Activated CD4-positive, alpha-beta T cell treated with anti-CD3 and anti-CD28 coated beads, Interleukin-2, amount 50 U/mL, for 48 hours (primary cell): ENCODE measurements at places on chromosomes 7 and 10.

GRCh38 chr7:42075418-42075817 lies 161.6 kb downstream of the GLI3 start:
- DNase-seq: no peak

GRCh38 chr10:103514244-103514643 lies 20.7 kb downstream of the NEURL1 start:
- DNase-seq: no peak

- no peak for DNase-seq
These were observed 21.1 kb downstream of the UNCX start for GRCh38 chr7:1253681-1254181.

DNA sequence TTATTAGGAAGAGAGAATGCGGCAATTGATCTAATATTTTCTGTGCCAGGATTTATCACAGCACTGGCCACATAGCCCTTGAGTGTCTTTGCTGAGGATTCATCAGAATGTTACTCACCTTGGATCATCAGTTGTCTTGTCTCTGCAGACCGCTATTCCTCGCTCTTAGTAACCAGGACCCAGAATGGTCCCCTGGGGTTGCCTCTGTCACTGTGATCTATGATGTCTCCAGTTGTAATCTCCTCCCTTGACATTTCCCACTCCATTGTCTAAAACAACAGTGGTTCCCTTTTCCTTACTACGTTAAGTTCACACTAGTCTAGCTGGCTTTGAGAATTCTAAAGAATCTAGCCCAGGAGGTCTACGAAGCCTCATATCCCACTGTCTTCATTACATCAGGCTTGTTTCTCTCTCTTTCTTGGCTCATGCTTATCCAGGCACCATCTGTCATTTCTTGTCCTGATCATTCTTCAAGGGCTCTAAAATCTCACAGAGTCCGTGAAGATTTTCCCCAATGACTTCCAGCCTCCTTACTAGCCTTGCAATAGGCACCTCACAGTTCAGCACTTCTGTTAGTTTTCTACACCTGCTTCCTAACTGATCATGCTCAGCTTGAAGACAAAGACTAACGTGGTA lies 125.8 kb downstream of the CUBN start:
- no peak for DNase-seq

- DNase-seq: peak; percentile 6
These were observed 1.3 kb downstream of the UBE2H start for GRCh38 chr7:129951226-129952085.

DNA sequence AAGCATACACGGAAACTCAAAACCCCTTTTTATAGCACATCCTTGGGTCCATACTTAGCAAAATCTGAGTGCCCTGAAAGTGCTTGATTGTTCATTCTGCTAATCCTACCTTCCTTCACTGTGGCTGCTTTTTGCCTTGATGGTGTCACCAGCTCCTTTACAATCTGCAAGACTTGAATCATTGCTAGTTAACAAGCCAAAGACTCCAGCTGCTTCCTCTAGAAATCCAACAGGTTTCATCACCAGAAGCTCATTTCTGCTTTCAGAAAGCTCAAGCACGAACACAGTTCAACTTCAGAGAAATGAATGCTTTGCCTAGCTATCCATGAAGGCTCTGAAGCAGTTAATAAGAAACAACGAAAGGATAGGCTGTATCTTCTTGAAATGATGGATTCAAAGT lies 38.0 kb downstream of the USP6NL start:
- no peak for DNase-seq

- DNase-seq: no peak
These were observed 59.2 kb downstream of the EMX2 start for GRCh38 chr10:117601716-117602115.

DNA sequence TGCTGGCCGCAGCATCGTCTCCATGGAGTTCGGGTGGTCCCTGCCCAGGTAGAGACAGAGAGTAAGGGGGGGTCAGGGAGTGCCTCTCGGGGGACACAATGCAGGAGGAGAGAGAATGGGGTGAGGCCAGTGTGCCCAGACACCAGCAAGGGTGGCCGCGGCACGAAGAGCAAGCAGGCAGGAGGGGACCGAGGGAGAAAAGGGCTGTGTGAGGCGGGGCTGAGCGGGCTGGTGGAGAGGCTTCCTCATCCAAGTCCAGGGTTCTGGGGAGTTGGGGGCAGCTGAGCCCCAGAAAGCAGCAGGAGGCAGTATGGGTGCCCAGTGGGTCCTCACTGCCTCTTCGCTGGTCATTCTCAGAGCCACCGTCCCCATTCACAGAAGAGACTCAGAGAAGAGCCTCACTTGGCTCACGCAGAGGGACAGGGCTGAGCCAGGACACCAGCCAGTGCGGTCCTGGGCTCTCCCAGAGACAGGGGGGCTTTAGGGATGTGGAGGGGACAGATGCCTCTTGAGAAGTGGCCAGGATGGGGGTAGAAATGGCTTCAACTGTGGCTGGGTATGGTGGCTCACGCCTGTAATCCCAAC lies 78.9 kb downstream of the MICALL2 start:
- DNase-seq: no peak

GRCh38 chr10:20948686-20949327 lies 51.7 kb upstream of the NEBL start:
- DNase-seq: no peak

- no peak for DNase-seq
These were observed 15.3 kb downstream of the CCDC7 start for GRCh38 chr10:32461203-32461602.

DNA sequence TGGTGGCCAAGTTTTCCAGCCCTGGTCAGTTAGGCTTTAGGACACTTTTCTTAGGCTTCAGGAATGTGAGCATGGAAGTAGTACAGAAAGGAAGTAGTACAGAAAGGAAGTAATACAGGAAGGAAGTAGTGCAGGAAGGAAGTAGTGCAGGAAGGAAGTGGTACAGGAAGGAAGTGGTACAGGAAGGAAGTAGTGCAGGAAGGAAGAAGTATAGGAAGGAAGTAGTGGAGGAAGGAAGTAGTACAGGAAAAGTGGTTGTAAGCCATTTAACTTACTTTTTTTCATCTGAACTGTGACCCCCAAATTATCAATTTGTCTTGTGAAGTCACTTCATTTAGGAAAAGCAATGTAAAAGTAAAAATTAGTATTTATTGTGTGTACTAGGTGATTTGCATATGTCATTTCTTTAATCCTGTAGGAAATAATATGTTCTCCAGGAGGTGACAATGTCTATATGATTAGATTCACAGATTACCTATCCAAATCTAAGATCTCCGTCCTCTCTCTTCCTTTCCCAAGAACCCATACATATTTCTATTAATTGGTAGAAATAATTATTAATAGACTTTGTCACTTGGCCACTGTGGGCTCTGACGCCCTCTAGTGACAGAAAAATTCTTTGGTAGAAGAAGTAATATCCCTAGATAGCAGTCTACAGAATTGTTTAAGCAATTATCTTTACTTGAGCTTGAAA lies 3.9 kb upstream of the FAS start:
- DNase-seq: no peak

GRCh38 chr10:18364987-18365775 lies 225.0 kb downstream of the CACNB2 start:
- no peak for DNase-seq

DNA sequence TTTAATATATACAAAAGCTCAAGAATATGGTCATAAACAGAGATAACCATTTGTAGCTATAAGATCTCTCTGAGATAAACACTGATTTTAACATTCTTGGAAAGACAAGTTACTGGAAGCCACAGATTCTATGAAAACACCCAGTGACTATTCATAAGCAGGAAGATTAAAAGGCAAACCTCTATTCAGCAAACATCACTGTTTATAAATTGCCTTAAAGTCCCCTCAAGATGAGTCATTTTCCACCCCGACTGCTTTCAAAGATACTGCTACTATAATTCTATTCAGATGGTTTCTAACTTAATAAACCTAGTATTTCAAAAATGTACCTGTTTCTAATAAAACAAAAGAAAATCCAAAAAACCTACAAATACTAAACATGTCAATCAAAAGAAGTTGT lies 21.0 kb downstream of the TM9SF3 start:
- no peak for DNase-seq

DNA sequence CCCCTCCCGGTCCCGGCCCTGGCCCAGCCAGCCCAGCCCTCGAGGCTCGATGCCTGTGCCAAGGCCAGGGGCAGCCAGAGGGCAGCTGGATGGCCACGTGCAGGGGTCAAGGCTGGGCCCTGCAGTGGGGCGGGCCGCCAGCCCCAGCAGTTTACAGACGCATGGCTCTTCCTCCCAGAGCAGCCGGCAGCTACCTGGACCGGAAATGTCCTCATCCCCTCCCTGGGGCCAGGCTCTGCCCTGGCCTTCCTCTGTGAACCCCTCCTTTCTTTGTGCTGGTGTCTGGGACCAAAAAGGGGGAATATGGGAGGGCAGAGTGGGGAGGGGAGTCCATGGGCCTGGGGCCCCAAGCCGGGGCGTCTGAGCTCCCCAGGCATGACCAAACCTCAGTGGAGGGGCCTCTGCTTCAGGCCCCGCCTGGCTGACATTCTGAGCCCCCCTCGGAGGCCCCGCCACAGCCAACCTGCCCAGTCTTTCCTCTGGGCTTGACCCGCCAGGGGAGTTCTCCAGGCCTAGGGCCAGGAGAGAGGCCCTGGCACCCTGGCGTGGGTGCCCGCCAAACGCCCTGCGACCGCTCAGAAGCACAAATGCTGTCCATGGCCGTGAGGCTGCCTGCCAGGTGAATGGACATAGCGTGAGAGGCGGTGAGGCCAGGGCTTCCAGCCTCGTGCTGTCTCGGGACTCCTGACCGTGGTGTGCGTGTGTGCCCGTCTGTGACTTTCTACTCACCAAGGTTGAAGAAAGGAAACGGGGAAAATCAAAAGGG lies 24.7 kb upstream of the AMZ1 start:
- no peak for DNase-seq

DNA sequence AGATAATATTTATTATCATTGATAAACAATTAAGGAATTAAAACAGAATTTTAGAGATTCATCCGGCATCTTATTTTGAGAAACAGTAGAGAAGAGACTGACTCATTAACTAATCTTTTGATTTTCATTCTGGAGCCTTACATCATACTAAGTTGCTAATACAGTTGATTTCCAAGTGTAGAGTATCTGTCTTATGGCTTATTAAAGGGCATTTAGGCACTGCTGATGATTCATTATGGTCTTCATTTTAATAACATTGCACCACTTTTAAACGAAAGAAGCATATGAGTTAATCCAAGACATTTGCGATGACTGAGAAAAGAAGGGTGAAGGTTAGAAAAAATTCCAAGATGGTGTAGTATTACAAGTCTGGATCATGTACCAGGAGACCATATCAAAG lies 186.0 kb upstream of the CACNA2D1 start:
- no peak for DNase-seq

- DNase-seq: no peak
These were observed 116.4 kb downstream of the PFKFB3 start for GRCh38 chr10:6319119-6319518.

GRCh38 chr10:121051696-121052279 lies 200.6 kb downstream of the WDR11 start:
- no peak for DNase-seq

GRCh38 chr10:72337039-72337629 lies 17.6 kb downstream of the DNAJB12 start:
- DNase-seq: peak; percentile 82

DNA sequence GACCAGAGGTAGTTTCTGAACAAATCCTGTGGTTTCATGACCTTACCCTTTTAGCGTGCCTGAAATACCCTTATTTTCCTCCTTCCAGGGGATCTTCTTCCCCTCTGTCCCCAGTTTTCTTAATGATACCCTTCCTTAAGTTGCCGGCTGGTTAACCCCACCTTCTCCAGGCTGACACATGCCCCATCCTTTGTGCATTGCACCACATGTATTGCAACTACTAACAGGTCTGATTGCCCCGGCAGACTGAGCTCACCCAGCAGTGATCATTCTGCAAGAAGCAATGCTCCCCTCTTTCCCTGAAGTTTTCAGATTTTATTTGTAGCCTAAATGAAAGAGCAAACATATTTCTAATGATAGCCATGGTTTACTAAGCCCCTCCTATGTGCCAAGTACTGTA lies 108.2 kb downstream of the HIP1 start:
- DNase-seq: no peak

DNA sequence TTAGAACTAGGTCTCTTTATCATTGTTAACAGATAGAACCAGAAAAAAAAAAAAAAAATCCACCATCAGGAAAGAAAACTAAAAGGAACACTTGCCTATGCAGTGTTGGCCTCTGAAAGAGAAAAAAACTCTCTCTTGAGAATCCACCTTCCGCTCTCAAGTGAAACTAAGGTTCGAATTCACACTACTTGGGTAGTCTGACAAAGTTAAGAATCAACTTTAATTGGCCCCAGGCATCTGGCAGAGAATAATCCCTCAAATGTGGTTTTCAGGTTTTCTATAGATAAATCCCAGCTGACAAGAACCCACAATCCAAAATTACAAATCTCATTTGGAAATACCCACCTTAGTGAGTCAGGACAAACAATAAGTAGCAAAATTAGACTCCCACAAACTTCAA lies 199.7 kb upstream of the LRRN3 start:
- no peak for DNase-seq

GRCh38 chr10:50387732-50388073 lies 136.4 kb upstream of the ASAH2 start:
- DNase-seq: no peak

DNA sequence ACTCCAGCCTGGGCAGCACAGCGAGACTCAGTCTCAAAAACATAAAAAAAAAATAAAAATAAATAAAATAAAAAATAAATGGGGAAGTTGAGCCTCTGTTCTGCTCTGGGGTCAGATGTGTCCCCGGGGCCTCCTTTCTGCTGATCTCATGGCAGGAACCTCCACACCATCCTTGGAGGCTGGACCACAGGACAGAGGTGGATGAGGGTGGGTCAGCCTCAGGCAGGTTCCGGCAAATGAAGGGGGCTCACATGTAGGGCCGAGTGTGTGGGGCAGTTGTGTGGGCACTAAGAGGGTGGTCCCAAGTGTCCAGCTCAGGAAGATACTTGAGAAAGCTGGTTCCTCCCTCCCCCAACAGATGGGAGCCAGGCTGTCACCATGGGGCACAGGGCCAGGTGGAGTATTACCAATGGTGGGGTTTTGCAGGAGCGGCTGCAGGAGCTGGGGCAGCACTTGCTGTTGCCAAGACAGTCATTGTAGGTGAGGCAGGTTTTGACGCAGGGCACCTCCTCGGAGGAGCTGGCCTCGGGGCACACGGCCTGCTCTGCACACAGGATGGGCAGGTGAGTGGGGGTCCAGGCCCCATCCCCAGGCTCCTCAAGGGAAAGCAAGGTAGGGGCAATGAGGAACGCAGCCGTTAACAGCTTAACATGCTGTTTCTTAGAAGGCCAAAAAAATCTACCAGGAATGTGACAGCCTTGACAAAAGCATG lies 13.9 kb upstream of the TBRG4 start:
- no peak for DNase-seq

DNA sequence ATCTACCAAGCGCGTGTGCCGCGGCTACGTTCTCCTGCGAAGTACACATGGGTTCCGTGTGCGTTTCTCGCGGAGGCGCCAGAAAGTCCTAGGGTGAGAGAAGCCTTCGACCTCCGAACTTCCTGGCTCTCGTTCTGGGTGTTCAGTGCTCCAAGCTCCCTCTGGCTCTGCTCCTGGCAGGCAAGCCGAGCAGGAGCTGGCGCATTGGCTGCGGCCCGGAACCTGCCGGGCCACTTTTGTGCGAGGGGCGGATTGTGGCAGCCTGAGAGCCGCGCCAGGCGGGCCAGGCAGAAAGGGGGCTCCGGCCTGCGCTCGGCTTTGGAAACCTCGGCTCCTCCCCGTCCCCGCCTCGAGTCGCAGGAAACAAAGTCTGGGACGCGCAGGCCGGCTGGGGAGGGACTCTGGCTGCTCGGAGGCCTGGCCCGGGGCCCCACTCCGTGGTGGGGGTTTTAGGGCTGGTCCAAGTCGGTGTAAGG lies 9.6 kb downstream of the EMX2 start:
- DNase-seq: no peak

GRCh38 chr7:92437956-92438491 lies 9.3 kb upstream of the GATAD1 start:
- DNase-seq: no peak
